T follicular helper cell (primary cell): ENCODE measurements at places on chromosomes 7 and 10.

DNA sequence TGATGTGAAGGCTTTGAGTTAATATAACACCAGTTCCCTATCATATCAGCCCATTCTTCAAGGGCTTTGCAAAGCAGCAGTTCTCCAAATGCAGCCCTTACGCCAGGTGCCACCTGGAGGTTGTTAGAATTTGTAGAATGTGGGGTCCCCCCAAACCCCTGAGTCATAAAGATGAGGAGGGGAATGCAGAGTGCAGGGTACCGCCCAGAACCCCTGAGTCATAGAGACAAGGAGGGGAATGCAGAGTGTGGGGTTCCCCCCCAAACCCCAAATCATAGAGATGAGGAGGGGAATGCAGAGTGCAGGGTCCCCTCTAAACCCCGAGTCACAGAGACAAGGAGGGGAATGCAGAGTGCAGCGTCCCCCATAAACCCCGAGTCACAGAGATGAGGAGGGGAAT is 605.8 kb downstream of the PTPRN2 start:
- DNase-seq, result no peak

GRCh38 chr7:157297185-157297584 is 39.6 kb upstream of the DNAJB6 start:
- no peak for DNase-seq

DNA sequence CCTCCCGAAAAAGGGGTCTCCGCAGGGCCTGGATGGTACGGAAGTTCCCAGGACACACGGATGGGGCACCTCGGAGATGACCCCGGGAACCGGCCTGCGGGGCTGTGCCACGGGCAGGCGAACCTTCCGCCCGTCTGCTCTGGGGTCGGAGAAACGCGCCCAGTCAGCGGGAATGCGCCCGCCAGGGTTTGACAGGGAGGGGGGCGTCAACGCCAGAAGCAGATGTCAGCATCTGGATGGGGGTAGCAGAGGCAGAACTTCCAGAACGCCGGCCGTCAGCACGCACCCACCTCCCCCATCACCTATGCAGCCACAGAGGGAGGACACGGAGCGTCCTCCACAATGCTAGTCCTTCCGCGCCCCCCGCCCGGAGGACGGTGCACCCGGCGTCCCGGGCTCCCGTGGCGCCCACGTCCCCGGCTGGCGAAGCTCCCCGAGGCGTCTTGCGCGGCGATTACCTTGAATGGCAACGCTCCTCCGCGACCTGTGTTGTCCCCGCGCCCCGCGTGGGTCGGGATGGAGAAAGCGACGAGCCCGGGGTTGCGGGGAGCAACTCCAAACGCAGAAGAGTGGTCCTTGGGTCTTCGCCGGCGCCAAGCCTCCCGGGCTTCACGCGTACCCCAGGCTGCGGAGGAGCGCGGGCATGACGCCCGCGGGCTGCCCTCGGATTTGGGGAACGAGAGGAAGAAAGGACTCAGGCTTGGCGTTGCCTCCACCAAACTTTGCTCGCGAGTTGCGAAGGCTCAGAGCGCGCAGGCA is 561 bp downstream of the FGFR2 start:
- no peak for DNase-seq

DNA sequence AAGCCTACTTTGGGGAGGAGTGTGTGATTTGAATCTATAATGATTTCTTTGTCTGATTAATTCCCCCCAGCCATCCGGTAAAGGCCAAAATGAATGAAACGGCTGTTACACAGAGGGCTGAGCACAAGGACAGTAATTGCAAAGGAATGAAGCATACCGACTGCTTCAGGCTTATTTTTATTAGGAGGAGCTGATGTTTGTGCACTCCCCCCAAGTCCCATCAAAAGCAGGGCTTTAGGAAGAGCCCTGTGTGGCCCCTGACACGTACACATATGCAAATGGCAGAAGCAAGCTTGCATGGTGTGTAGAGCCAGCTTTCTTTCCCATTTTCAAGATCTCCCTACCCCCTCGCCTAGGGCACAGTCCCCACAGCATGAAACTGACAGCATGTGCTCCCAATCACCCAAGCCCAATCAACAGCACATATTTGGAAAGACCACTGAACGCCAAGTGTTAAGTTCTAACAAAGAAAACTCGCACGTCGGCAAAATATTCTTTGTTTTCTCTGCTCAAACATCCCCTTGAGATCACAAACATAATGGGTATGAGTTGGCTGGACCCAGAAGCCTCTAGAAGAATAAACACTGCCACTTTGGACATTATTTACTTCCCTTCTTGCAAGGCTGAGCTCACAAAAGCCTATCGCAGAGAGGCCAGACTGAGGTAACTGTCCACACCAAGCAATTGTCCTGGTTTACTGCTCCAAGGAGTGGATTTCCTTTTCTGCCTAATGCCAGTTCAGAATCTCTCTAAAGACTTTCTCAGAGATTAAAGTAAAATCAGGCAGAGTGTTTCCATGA is 143.0 kb downstream of the CUBN start:
- DNase-seq, result no peak
